ENCODE measurements at places on chromosomes 3 and 15. TPM values are rescaled to one million over a fixed set of nuclear protein-coding genes. Genes with fewer than 3 reads are reported as not detected.
A peak's percentile ranks its signal among the peaks of the same experiment; 100 is the strongest.

DNA sequence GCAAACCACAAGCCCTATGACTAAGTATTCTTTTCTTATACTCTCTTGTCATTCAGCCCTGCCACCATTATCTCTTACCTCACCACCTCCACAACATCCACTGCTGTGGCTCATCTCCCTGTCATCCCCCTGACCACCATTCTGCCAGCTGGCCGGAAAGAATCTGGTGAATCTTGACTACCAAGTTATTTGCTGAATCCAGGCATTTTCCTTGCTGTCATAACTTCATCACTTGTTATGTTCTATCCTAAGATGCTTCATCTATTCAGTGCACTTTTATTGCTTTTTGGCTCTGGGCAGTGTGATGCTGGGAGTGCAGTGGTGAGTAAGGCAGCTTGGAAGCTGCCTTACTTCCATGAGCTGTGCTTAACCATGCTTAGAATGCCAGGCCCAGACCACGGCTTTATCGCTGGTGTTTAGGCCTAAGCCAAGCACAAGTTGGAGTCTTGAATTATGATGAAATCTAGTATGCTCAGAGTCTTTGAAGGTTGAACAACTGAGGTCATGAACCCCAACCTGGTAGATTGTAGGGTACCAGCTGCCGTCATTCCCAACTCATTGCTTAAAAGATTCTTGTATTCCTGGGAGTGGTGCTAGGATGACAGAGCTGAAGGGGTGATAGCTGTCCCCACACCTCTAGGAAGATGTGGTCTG, 27.0 kb upstream of the APH1B start:
- H3K27ac ChIP-seq, result peak overlapping the region; percentile 15
- no peak overlapping the region for H3K4me3 ChIP-seq
- peaks cover 11% of the 10 kb centered on the region for H3K4me1 ChIP-seq
- H3K27me3 ChIP-seq, result no peaks in the 10 kb centered on the region
- no peaks in the 10 kb centered on the region for H3K36me3 ChIP-seq

DNA sequence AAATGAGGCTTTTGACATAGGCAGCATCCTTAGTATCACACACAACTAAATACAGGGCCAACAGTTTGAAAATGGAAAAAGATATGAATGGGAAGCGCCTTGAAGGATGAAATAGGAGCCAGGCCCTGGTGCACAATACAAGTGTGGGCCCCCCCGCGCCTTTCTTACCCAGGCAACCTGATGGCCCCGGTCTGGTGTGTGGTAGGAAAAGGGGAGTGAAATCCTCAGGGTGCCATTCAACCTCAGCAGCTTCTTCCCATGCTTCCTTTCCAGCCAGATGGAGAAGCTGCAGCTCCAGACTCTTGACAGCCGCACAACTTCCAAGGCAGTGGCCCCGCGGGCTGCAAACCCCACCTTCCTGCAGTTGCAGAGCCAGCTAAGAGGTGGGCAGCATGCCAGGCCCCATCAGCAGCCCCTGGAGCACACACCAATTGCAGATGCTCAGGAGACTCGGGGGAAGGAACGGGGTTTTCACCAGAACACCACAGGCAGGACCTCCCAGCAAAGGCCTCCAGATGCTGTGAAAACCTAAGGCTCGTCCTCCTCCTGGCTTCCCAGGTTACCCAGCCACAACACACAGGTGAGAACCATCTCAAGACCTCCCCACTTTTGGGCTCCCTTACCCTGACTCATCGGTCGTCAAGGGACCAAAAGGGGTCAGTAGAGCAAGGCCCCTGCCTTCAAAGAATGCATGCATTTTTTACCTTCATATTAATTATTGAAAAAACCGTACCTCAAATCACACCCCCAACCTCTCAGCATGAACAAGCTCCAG, 101.6 kb downstream of the CPN2 start:
- H3K27ac ChIP-seq, result no peak overlapping the region
- H3K4me1 ChIP-seq, result peaks cover 13% of the 10 kb centered on the region
- H3K27me3 ChIP-seq, result no peaks in the 10 kb centered on the region
- H3K4me3 ChIP-seq, result no peak overlapping the region

DNA sequence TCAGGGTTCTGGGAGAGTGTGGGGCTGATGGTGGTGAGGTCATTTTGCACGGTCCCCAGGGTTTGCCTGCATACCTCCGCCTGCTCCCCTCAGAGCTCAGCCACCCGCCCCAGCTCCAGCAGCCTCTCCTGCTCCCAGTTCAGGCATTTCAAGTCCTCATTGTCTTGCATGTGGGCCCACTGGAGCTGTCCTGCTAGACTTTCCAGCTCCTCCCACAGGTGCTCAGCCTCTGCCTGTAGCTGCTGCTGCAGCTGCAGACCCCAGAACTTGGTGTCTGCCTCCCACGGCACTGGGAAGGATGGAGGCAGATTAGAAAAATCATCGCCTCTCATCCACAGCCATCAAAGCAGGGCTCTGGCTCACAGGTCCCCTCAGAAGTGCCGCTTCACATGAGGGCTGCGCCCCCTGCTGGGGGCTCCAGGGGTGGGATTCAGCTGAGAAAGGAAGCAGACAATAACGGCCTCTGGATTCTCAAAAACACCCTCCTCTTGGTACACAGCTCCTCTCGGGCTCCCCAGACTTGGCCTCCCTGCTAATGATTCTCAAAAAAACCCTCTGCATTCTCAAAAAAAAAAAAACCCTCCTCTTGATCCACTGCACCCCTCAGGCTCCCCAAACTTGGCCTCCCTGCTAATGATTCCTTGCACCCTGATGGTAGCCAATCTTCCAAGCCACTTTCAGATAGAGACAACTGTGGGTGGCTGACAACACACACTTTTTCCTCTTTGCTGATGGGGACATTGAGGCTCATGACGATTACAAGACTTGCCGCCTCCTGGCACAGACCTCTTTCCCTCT, 89.3 kb upstream of the C2CD4B start:
- H3K27ac ChIP-seq, result no peak overlapping the region
- no peaks in the 10 kb centered on the region for H3K4me1 ChIP-seq
- H3K36me3 ChIP-seq, result no peaks in the 10 kb centered on the region
- H3K27me3 ChIP-seq, result no peaks in the 10 kb centered on the region
- DNase-seq, result peak; percentile 77

GRCh38 chr3:114179575-114179974, 723 bp upstream of the DRD3 start:
- no peaks in the 10 kb centered on the region for H3K27me3 ChIP-seq
- no peak for DNase-seq

- no peaks in the 10 kb centered on the region for H3K27me3 ChIP-seq
- H3K4me1 ChIP-seq, result peaks cover 12% of the 10 kb centered on the region
- no peak for DNase-seq
- no peaks in the 10 kb centered on the region for H3K36me3 ChIP-seq
- no peak overlapping the region for H3K27ac ChIP-seq
- H3K4me3 ChIP-seq, result no peak overlapping the region
These were observed 149.9 kb downstream of the FOXP1 start for GRCh38 chr3:71433631-71434030.

DNA sequence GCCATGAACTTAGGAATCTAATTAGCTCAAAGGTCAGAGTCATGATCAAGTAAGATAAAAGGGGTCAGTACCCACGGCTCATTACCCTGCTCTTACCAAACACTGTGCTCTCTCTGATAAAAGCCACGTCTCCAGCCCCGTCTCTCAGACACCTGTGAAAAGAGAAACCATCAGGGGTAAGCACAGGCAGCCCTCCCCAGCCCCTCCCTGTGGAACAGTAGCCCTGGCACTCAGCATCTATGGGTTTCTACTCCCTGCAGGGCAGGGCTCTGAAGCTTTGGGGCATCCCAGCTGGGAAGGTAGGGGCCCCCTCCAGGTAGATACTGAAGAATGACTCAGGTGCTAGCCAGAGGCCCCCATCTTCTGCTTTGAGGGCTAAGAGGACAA, 10.5 kb downstream of the LTF start:
- H3K4me3 ChIP-seq, result no peak overlapping the region
- H3K27ac ChIP-seq, result no peak overlapping the region
- DNase-seq, result no peak
- H3K36me3 ChIP-seq, result no peaks in the 10 kb centered on the region

GRCh38 chr3:58048301-58048700, 40.1 kb downstream of the FLNB start:
- no peak for DNase-seq
- H3K36me3 ChIP-seq, result no peaks in the 10 kb centered on the region
- no peaks in the 10 kb centered on the region for H3K27me3 ChIP-seq
- H3K4me1 ChIP-seq, result peaks cover 6% of the 10 kb centered on the region
- no peak overlapping the region for H3K4me3 ChIP-seq
- H3K27ac ChIP-seq, result peak overlapping the region; percentile 69

DNA sequence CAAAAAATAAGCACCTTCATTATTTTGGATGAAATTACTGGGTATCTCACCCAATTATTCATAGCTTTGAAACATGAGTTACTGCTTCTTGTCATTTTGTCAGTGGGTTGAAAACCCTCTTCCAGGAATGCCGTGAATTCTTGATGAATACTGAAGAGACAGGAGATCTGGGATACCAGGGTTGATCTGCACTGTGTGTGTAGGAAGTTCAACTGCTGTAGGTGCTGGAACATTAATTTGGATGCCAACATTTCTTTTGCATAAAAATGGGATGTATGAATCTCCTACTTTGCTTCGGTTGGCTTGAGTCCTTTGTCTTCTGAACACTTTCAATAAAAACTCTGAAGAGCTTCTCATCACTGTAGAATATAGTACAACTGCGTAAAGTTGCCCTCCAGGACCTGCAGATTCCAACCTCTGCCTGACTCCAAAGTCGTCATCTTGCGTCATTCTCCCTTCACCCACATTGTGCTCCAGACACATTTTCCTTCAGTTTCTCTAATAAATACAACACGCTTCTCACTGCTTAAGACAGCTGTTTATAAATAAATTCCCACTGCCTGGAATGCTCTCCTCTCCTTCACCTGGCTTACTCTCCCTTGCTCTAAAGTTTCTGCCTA, 312.7 kb upstream of the TGFBR2 start:
- no peak overlapping the region for H3K4me3 ChIP-seq
- no peaks in the 10 kb centered on the region for H3K36me3 ChIP-seq
- H3K27ac ChIP-seq, result no peak overlapping the region
- H3K27me3 ChIP-seq, result no peaks in the 10 kb centered on the region
- peaks cover 9% of the 10 kb centered on the region for H3K4me1 ChIP-seq
- no peak for DNase-seq

- DNase-seq, result no peak
- no peak overlapping the region for H3K4me3 ChIP-seq
- no peak overlapping the region for H3K27ac ChIP-seq
- no peaks in the 10 kb centered on the region for H3K36me3 ChIP-seq
These were observed 196.5 kb upstream of the ATP11B start for GRCh38 chr3:182596676-182597410.

DNA sequence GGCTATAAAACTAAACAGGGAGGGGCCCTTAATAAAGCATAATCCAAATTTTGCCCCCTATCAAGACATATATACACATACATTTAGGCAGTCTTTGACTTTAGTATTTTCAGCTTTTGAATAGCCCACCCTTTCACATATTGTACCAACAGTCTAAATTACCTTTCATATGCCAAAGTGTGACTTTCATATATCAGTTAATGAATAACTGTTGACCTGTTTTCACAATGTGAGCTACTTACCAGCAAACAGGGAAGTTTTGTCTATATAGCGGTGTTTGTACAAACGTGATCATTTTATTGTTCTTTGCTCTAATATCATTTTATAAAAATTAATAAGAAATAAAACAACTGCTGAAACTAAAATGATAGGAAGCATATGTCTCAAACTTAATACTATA, 28.0 kb downstream of the CEP152 start:
- H3K27ac ChIP-seq, result no peak overlapping the region
- no peak overlapping the region for H3K4me3 ChIP-seq
- H3K36me3 ChIP-seq, result peaks cover 3% of the 10 kb centered on the region
- H3K27me3 ChIP-seq, result no peaks in the 10 kb centered on the region
- DNase-seq, result no peak

GRCh38 chr3:65635657-65636056, 403.1 kb downstream of the MAGI1 start:
- no peak overlapping the region for H3K27ac ChIP-seq
- H3K27me3 ChIP-seq, result no peaks in the 10 kb centered on the region
- no peak overlapping the region for H3K4me3 ChIP-seq
- no peaks in the 10 kb centered on the region for H3K36me3 ChIP-seq

- no peak overlapping the region for H3K27ac ChIP-seq
- H3K36me3 ChIP-seq, result no peaks in the 10 kb centered on the region
- H3K27me3 ChIP-seq, result no peaks in the 10 kb centered on the region
- no peak overlapping the region for H3K4me3 ChIP-seq
- DNase-seq, result peak; percentile 67
- no peaks in the 10 kb centered on the region for H3K4me1 ChIP-seq
These were observed 11.5 kb downstream of the CCDC80 start for GRCh38 chr3:112629425-112629824.

GRCh38 chr15:31510057-31510456, 183.4 kb downstream of the KLF13 start:
- no peaks in the 10 kb centered on the region for H3K27me3 ChIP-seq
- peak overlapping the region; percentile 23 for H3K4me3 ChIP-seq
- no peaks in the 10 kb centered on the region for H3K36me3 ChIP-seq
- DNase-seq, result peak; percentile 48
- H3K27ac ChIP-seq, result no peak overlapping the region
- no peaks in the 10 kb centered on the region for H3K4me1 ChIP-seq

DNA sequence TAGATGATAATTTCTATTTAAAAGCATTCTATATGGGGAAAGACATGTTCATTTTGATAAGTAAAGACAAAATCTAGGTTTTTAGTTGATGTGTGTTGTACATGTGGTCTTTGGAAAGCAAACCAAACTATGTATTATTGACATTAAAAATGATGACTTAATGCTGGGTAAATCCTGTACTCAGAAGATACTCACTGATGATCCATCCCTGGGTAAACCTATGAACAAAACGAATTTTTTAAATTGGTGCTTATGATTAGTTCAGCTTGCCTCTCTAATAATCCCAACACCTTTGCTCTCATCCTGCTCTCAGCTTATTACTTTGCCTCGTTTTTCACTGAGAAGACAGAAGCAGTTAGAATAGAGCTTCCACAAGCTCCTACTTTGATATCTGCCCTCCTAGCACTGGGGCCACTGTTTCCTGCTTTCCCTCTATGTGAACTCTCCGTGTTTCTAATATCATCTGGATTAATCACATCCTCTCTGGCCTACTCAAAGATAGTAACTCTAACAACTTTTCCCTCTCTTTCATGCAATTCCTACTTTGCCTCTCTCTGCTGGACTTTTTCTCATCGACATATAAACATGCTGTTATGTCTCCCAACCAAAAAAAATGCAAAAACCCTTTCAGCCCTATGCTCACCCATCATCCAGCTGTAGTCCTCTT, 29.3 kb downstream of the RARRES1 start:
- DNase-seq, result no peak
- H3K27ac ChIP-seq, result no peak overlapping the region
- H3K27me3 ChIP-seq, result no peaks in the 10 kb centered on the region
- no peak overlapping the region for H3K4me3 ChIP-seq
- H3K4me1 ChIP-seq, result no peaks in the 10 kb centered on the region

The CAMK2N2 gene
- not detected for total RNA-seq

The EFL1 gene
- total RNA-seq, result 14.4 TPM

The TMIE gene
- total RNA-seq, result 0.38 TPM

The FETUB gene
- not detected for total RNA-seq

The PTX3 gene
- total RNA-seq, result 21.8 TPM

The LAMB2 gene
- total RNA-seq, result 220 TPM

The PLIN1 gene
- 0.79 TPM for total RNA-seq

The DNAH12 gene
- 0.34 TPM for total RNA-seq

The PLA2G4F gene
- 5.3 TPM for total RNA-seq

The TEX55 gene
- not detected for total RNA-seq

The RBPMS2 gene
- total RNA-seq, result 2.5 TPM

The MEIS2 gene
- total RNA-seq, result 1.9 TPM

The SKOR1 gene
- 0.13 TPM for total RNA-seq

The VWA5B2 gene
- not detected for total RNA-seq

The PPP1R14D gene
- total RNA-seq, result not detected
